ENCODE measurements at places on chromosomes 12 and 14.

DNA sequence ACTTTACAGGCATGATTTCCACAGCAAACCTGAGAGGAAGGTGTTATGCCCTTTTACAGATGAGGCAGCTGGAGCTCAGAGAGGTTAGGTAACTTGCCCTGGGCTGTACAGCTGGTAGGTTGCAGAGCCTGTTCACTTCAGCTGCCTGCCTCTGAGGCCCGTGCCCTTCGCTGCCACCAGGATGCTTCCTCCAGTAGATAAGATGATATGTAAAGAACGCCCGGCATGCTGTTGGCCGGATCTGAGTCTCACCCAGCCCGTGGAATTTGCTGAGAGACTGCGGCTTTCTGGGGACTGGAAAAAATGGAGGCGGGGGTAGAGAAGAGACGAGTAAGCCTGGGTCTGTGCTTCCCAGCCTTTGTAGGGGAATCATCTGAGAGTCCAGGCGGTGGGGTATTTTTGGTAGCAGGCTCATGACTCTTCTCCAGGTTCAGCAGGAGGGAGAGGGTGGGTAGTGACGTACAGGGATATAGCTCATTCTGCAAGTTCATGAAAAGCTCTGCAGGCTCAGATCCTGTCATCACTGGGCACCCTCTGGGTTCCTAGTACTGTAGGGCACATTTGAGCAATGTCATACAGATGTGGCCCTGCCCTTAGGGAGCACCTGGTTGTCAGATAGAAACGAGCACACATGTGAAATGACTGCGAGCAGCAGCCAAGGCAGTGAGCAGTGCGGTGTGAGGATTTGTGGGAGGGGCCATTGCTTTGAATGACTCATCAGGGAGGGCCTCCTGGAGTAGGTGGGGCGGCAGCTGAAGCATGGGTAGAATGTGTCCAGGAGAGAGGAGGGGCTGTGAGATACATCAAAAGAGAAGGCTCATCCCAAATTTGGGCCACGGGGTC, 159.4 kb downstream of the TSPAN9 start:
- DNase-seq, result no peak

DNA sequence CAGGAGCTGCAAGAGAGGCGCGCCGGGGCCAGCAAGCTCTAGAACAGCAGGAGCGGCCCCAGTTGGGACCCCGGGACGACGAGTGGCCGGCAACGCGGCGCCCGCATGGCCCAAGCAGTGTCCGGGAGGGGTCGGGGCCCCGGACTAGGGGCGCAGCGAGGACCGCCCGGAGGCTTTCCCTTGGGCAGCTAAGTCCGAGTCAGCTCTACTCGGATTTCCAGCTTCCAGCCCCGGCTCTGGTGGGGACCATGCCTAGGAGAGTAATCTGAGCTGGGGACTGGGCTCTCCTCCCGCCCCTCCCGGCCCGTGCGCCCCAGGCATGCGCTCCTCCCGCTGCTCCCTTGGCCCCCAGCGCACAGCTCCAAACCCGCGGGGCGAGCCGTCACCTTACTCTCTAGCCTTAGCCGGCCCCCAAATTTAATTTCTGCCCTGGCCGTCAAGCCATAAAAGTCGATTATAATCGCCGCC, 41.6 kb upstream of the CAPRIN2 start:
- peak; percentile 79 for DNase-seq

GRCh38 chr14:99574099-99574880, 29.7 kb downstream of the CCDC85C start:
- no peak for DNase-seq

- DNase-seq, result no peak
Measured at GRCh38 chr12:66662729-66663128, 16.1 kb downstream of the GRIP1 start.

DNA sequence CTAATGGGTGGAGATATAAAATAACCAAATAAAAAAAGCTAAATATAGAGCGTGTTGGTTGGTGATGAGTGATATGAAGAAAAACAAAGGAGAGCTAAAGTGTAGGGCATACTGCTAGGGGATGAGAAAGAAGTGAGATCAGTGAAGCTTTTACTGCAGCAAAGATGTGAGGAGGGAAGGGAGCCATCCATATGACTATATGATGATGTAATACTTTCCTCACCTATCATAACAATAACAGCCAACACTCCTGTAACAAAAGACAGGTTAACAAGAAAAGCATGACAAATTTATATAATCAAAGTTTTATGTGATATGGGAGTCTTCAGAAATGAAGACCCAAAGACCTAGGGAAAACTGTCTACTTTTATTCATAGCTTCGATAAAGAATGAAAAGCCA, 57.4 kb upstream of the LRFN5 start:
- DNase-seq, result no peak

GRCh38 chr12:62517887-62518286, 51.3 kb downstream of the MON2 start:
- DNase-seq, result no peak

- no peak for DNase-seq
Measured at GRCh38 chr14:92984082-92984788, 61.3 kb downstream of the CHGA start.

DNA sequence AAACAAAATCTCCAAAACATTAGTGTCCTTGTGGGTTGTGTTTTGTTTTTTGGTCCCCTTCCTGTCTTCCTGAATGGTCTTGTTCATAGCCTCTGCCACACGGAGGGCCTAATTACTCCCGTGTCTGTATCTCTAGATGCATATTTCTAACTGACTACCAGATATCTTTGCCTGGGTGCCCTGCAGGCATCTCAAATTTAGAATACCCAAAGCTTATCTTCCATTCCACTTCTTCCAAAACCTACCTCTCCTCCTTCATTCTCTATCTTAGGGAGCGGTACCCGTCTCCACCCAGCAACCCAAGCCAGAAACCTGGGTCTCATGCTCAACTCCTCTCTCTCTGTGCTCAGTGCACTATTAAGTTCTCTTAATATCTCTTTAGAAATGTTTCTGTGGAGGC, 10.9 kb upstream of the METAP2 start:
- no peak for DNase-seq

DNA sequence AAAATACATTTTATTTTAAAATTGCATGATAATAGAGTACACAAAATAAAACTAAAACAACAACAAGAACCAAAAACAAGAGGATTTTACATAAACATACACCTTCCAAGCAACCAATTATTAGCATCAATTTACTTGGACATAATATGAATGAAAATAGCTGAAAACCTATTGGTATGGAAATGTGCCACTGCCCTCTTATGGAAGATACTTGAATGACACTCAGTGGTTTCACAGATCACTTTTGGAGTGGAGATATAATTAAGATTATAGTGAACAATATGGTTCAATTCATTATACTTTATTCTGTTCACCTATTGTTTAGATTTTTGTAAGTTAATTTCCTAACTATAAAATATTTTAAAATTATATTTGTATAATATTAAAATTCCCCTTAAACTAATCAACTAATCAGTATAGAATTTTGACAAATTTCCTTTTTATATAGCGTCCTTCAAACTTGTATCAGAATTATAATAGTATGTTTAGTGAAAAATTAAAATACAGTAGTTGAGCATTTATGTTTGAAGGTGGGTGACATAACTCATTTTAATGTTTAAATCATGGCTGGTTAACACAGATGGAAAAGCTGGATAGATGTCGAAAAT, 70.1 kb downstream of the SLC6A15 start:
- no peak for DNase-seq

GRCh38 chr12:123805173-123805572, 43.1 kb downstream of the DNAH10 start:
- no peak for DNase-seq

GRCh38 chr14:105065280-105066228, at the start of gene GPR132:
GPR132 (minus strand) TSS chr14:105065430; CDS start chr14:105055420, 10,010 bp downstream.
- no peak for DNase-seq

GRCh38 chr12:104620837-104621531, 164.2 kb downstream of the CHST11 start:
- DNase-seq, result no peak

DNA sequence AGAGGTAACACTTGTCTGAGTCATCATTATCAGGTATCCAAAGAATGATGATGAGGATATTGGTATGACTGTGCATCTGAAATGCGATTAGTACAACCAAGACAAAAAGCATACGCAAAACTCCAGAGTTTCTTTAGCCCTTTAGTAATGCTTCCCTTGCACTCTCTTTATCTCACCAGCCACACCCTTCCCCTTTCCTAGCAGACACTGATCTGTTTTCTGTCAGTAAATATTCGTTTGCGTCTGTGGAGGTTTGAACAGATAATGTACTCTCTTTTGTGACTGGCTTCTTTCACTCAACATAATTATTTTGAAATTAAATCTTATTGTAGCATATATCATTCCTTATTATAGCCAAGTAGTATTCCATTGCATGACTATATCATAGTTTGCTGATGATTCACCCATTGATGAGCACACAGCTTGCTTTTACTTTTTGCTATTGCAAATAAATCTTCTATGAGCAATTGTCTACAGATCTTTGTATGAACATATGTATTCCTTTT, 775.7 kb downstream of the SLC6A15 start:
- DNase-seq, result no peak

GRCh38 chr12:115922952-115923564, 354.4 kb downstream of the MED13L start:
- DNase-seq, result no peak

DNA sequence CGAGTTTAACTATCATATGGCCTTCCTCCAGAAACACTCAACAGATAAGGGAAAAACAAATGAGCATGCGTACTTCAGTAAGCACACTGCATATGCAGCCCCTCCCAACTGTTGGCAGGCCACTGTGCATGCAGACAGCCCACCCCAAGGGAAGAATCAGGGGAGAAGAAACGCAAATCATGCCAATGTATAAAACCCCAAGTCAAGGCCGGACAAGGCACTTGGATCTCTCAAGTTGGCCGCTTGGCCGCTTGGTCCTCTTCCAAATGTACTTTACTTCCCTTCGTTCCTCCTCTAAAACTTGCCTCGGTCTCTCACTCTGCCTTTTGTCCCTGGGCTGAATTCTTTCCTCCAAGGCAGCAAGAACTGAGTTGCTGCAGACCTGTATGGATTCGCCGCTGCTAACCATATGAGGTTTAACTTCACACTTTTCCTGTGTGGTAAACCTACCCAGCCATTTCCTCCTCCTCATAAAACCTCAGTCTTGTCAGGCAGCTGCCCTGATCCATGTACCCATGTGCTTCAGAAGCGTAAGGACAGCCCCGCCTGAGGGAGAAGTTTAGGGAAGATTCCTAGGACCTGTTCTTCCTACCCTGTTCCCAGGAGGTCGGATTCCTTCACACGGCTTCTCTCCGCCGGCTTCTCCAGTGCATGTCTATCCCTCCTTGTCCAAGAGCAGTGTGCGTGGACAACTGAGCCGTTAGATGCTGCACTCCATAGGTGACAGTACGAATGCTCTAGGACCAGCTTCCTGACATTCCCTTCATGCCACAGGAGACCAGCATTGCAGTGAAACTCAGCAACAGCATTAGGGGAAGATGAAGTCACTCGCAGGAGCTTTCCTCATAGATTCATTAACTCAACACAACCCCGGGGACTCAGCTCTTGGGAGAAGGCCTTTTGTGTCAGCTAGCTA, 188.0 kb downstream of the MON2 start:
- no peak for DNase-seq

- DNase-seq, result no peak
Measured at GRCh38 chr14:32530800-32531199, 201.7 kb downstream of the AKAP6 start.

- DNase-seq, result no peak
Measured at GRCh38 chr14:30077946-30078345, 150.3 kb upstream of the PRKD1 start.

GRCh38 chr14:92505826-92506225, 7.8 kb upstream of the RIN3 start:
- DNase-seq, result no peak

- DNase-seq, result no peak
Measured at GRCh38 chr14:51202914-51203665, 37.0 kb upstream of the TMX1 start.

Measured in right forelimb (tissue), 1 donor.